ENCODE measurements at places on chromosomes 16 and 17.

GRCh38 chr16:19919142-19919541 lies 34.5 kb upstream of the GPRC5B start:
- H3K4me3 ChIP-seq = no peak overlapping the region
- no peak for DNase-seq
- peaks cover 5% of the 10 kb centered on the region for H3K4me1 ChIP-seq
- no peak overlapping the region for H3K27ac ChIP-seq

GRCh38 chr17:31588034-31588433 lies 196.6 kb downstream of the RAB11FIP4 start:
- H3K36me3 ChIP-seq = no peaks in the 10 kb centered on the region
- peaks cover 2% of the 10 kb centered on the region for H3K4me1 ChIP-seq
- H3K4me3 ChIP-seq = no peak overlapping the region
- H3K27ac ChIP-seq = no peak overlapping the region
- no peak for DNase-seq

DNA sequence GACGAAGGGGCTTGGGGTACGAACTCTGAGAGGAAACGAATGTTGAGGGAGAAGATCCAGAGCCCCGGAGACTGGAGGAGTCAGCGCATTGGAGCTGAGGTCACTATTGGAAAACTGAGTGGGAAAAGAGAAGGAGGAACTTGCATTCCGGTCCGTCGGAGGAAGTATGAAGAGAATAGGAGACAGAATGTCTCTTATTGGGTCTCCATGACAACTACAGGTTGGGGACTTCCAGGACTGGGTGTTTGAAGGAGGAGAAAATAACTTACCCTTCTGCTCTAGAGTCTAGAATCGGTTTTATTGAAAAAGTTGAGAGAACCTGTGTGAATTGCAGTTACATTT lies 537 bp downstream of the GOSR1 start:
- peaks cover 28% of the 10 kb centered on the region for H3K36me3 ChIP-seq
- peak overlapping the region; percentile 99 for H3K27ac ChIP-seq
- no peak for DNase-seq
- H3K4me1 ChIP-seq = peaks cover 20% of the 10 kb centered on the region
- peaks cover 3% of the 10 kb centered on the region for H3K27me3 ChIP-seq

DNA sequence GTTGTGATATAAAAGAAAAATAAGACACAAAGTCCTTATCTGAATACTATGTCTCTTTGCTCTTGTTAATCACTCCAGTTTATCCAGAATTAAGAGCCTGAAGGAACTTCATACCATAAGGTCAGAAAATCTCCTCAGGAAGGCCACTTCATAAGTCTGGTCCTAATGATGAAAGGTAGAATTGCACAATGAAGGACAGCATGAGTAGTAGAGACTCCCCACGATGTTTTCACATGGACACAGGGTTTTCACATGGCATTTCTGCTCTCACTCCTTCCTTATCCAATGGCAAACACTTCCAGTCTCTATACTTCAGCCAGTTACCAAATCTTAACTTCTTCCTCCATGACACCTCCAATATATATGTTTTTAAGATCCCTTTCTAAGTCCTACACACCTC lies 10.2 kb upstream of the C17orf78 start:
- no peak overlapping the region for H3K27ac ChIP-seq
- H3K27me3 ChIP-seq = peaks cover 1% of the 10 kb centered on the region
- H3K4me3 ChIP-seq = no peak overlapping the region
- H3K36me3 ChIP-seq = peaks cover 12% of the 10 kb centered on the region
- DNase-seq = no peak

GRCh38 chr16:17658881-17659280 lies 188.1 kb upstream of the XYLT1 start:
- H3K4me3 ChIP-seq = no peak overlapping the region
- H3K36me3 ChIP-seq = no peaks in the 10 kb centered on the region
- H3K27me3 ChIP-seq = peaks cover 3% of the 10 kb centered on the region
- DNase-seq = no peak

GRCh38 chr16:19757026-19757425 lies 39.0 kb downstream of the IQCK start:
- H3K4me1 ChIP-seq = no peaks in the 10 kb centered on the region
- DNase-seq = no peak
- no peaks in the 10 kb centered on the region for H3K27me3 ChIP-seq
- no peaks in the 10 kb centered on the region for H3K36me3 ChIP-seq

DNA sequence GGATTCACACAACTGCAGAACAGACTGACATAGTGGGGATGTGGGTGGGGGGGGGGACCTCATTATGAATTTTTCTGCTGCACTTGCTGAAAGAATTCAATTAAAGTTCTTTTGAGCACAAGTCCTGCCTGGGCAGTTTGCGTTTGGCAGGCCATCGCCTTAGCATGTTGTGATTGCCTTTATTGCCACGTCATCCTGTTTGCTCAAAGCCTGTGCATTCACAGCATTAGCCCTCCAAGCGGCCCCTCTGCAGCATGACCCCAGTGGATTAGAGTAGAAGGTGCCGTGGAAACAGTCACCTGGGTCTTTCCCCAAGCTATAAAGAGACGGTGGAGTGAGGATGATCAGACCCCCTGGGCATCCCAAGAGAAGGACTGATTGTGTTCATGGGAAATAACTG lies 17.2 kb downstream of the MSI2 start:
- DNase-seq = no peak
- no peak overlapping the region for H3K4me3 ChIP-seq
- H3K27ac ChIP-seq = peak overlapping the region; percentile 44

DNA sequence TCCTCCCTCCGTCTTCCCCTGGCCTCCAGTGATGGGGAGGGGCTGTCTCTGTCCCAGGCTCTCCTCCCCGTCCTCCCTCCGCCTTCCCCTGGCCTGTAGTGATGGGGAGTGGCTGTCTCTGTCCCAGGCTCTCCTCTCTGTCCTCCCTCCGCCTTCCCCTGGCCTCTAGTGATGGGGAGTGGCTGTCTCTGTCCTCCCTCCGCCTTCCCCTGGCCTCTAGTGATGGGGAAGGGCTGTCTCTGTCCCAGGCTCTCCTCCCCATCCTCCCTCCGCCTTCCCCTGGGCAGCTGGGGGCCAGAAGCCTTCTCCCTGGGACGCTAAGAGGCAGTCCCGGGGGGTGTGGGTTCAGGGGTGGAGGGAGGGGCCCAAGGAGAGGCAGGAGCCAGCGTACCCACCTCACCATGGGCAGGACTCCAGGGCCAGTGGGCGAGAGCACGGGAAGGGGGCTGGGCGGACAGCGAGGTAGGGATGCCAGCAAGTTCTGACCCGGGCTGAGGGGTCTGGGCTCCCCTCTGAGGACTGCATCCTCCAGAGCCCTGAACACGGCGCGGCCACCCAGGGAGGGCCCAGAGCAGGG lies 14.8 kb downstream of the UTS2R start:
- no peaks in the 10 kb centered on the region for H3K36me3 ChIP-seq
- H3K27me3 ChIP-seq = peaks cover 11% of the 10 kb centered on the region
- no peak overlapping the region for H3K4me3 ChIP-seq
- H3K27ac ChIP-seq = no peak overlapping the region
- DNase-seq = no peak

DNA sequence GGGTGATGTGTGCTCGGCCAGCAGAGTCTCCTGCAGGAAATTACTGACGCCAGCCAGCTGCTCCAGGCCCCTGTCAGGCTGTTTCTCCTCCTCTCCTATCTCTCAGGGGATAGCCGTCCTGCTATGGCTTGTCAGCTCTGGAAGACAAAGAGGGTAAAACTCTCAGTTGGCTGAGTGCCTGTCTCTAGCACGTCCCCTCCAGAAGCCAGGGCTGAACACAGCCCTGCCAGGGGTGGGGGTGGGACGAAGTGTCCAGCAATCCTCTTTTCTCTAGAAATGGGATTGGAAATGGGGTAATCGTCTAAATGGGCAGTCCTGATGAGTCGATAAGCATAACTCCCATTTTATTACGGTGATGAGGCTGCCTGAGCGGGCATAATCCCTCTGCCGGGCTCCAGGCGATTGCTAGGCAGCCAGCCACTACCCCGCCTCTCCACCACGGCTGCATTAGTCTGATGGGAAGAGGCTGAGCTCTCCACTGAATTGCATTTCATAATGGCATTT lies 89.1 kb upstream of the GNAO1 start:
- H3K36me3 ChIP-seq = no peaks in the 10 kb centered on the region
- H3K27me3 ChIP-seq = peaks cover 28% of the 10 kb centered on the region
- no peak overlapping the region for H3K4me3 ChIP-seq
- H3K27ac ChIP-seq = no peak overlapping the region

- no peak overlapping the region for H3K4me3 ChIP-seq
- no peaks in the 10 kb centered on the region for H3K36me3 ChIP-seq
- no peak for DNase-seq
- H3K4me1 ChIP-seq = peaks cover 57% of the 10 kb centered on the region
- H3K27ac ChIP-seq = no peak overlapping the region
Measured at GRCh38 chr16:3095869-3096268, 3.2 kb downstream of the ZSCAN10 start.

DNA sequence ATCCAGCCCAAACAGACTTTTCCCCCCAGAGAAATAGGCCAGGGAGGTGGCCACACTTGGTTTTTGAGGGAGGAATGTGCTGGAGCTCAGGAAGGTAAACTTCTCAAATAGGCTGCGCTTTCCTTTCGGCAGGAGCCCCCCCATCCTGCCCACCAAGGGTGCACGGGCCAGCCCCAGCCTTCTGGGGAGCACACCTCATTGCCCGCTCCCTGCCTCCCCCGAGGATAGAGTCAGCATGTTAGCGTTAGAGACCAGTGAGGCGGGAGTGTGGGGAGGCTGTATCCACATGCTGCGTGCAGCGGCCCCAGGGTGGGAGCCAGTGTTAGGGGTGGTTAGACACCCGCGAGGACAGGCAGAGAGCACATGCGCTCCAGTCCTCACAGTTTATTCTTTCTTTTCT lies 42.3 kb downstream of the PIPOX start:
- DNase-seq = no peak
- peak overlapping the region; percentile 52 for H3K4me3 ChIP-seq
- peaks cover 46% of the 10 kb centered on the region for H3K36me3 ChIP-seq

DNA sequence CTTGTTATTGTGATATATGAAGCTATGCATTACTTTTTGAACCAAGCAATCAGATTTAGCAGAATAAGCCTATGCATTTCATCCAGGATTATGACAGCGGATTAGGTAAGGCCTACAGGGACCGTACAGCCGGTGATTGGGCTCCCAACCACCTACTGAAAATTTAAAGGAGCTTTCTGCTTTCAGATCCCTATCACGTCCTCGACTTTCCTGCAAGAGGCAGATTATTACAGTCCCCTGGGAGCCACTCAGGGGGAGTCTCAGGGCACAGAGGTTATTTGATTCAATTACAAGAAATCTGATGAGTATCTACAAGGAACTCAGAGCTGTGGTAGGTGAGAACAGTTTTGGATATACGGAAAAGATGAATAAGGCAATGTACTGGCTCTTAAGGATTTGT lies 80.7 kb downstream of the HS3ST3B1 start:
- DNase-seq = no peak
- no peaks in the 10 kb centered on the region for H3K27me3 ChIP-seq
- no peak overlapping the region for H3K4me3 ChIP-seq
- no peak overlapping the region for H3K27ac ChIP-seq
- no peaks in the 10 kb centered on the region for H3K36me3 ChIP-seq
- H3K4me1 ChIP-seq = peaks cover 16% of the 10 kb centered on the region

DNA sequence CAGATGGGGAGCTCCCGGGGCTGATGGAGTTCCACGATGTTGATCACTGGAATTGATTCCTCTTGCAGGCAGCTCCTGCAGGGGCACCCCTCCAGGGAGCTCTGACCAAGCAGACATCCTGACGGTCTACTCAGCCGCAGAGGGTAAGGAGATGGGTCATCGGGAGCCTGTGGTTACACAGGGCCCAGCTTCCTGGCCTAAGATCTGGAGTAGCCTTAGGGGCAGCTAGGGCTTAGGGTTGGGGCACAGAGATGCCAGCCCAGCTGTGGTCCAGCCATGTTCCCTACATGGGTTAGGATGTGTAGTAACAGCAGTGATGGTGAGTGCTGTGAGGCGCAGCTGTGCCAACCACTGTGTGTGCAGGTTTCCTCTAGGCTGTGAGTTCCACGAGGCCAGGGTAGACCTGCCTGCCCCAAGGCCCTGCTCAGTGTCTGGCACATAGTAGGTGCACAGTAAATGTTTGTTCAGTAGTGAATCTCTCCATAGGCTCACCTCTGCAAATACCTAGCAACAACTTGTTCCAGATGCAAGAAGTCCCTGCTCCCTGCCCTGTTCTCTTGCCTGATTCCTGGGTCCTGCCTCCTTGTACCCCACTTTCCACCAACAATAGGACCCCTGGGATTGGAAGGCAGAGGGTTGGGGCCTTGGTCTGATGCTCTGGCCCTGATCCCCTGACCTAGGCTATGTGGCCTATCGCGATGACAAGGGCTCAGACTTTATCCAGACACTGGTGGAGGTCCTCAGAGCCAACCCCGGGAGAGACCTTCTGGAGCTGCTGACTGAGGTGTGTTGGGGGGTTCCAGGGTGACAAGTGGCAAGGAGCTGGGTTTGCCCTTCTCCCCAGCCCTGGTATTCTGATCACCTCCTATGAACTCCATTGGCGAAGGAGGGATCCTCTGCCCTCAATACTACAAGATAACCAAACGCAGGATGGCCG lies 13.7 kb downstream of the ZNF213 start:
- H3K36me3 ChIP-seq = no peaks in the 10 kb centered on the region
- H3K27me3 ChIP-seq = peaks cover 48% of the 10 kb centered on the region
- peak overlapping the region; percentile 88 for H3K4me3 ChIP-seq
- peaks cover 10% of the 10 kb centered on the region for H3K4me1 ChIP-seq
- no peak for DNase-seq
- no peak overlapping the region for H3K27ac ChIP-seq

DNA sequence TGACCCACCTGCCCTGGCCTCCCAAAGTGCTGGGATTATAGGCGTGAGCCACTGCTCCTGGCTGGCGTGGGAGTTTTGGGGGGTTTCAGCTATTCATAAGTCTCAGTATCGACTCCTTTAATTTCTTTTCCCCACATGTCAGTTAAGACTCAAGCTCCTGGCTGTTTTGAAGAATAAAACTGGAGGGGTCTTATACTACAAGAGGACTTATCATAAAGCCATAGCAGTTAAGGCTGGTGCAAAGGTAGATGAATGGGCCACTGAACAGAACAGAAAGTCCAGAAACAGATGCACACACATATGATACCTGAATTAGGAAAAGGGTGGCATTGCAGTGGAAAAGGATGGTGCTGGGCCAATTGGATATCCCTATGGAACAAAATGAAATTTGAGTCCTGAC lies 47.4 kb downstream of the TBX4 start:
- peaks cover 29% of the 10 kb centered on the region for H3K4me1 ChIP-seq
- H3K27ac ChIP-seq = no peak overlapping the region
- peaks cover 4% of the 10 kb centered on the region for H3K27me3 ChIP-seq
- DNase-seq = no peak
- H3K4me3 ChIP-seq = no peak overlapping the region

DNA sequence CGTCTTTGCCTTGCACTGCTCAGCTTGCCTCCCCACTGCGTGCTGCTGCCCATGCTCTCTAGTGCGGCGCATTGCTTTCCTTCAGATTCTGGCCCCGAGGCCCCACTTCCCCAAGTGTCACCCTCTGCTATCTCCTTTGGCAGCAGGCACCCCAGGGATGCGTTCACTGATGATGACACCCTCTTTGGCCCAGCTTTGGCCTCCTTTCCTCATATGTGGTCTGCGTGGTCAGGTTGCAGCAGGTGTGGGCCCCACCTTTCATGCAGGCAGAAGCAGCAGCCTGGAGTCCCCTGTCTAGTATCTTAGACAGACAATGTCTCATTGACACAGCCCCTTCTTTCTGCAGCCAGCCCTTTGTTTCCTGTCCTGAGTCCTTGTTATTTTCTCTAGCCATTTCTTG lies 4.8 kb upstream of the CCL3 start:
- no peak overlapping the region for H3K27ac ChIP-seq
- peaks cover 10% of the 10 kb centered on the region for H3K4me1 ChIP-seq
- no peak overlapping the region for H3K4me3 ChIP-seq
